Stimulated activated CD8-positive, alpha-beta memory T cell treated with anti-CD3 and anti-CD28 coated beads, Interleukin-7, amount 100 ng/mL, for 48 hours (primary cell): ENCODE measurements at places on chromosomes 2 and 18.

DNA sequence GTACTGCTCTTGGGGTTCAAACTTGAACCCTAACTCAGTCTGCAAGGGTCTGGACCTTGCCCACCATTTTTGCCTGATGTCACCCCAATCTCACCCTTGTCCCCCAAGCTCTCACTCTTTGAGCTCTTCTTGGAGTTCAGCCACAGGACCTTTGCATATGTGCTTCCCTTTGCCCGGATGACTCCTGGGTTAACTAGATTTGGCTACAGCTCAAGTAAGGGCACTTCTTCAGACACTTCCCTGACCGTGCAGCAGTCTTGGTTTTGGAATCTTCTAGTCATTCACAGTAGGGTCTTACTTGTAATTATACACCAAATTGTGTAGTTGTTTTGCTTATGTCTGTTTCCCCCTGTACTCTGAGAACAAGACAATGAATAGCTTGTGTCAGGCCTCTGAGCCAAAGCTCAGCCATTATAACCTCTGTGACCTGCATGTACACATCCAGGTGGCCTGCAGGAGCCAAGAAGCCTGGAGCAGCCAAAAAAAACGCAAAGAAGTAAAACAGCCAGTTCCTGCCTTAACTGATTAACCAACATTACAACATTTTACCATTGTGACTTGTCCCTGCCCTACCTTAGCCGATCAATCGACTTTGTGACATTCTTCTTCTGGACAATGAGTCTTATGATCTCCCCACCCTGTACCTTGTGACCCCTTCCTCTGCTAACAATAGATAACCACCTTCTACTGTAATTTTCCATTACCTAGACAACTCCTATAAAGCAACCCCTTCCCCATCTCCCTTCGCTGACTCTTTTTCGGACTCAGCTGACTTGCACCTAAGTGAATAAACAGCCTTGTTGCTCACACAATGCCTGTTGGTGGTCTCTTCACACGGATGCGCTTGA is 1.0 kb upstream of the MOGAT1 start:
- DNase-seq, result no peak

- no peak for DNase-seq
Measured at GRCh38 chr2:134167015-134167414, 86.9 kb upstream of the MGAT5 start.

GRCh38 chr2:186605041-186605440 is 15.2 kb downstream of the ITGAV start:
- DNase-seq, result no peak

DNA sequence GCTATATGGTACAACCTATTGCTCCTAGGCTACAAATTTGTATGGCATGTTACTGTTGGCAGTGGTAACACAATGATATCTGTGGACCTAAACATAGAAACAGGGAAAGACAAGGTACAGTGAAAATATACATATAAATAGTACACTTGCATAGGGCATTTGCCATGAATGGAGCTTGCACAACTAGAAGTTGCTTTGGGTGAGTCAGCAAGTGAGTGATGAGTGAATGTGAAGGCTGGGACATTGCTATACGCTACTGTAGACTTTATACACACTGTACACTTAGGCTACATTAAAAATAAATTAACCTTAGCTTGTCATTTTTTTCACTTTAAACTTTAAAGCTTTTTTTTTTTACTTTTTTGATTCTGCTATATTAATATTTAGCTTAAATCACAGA is 500.0 kb upstream of the SETBP1 start:
- no peak for DNase-seq

GRCh38 chr2:223590964-223591363 is 11.2 kb downstream of the SCG2 start:
- DNase-seq, result no peak

- no peak for DNase-seq
Measured at GRCh38 chr18:50559752-50560680, at the start of gene MAPK4. Gene MAPK4 (plus strand): TSS chr18:50560087. CDS start chr18:50663959, 103,872 bp downstream.

DNA sequence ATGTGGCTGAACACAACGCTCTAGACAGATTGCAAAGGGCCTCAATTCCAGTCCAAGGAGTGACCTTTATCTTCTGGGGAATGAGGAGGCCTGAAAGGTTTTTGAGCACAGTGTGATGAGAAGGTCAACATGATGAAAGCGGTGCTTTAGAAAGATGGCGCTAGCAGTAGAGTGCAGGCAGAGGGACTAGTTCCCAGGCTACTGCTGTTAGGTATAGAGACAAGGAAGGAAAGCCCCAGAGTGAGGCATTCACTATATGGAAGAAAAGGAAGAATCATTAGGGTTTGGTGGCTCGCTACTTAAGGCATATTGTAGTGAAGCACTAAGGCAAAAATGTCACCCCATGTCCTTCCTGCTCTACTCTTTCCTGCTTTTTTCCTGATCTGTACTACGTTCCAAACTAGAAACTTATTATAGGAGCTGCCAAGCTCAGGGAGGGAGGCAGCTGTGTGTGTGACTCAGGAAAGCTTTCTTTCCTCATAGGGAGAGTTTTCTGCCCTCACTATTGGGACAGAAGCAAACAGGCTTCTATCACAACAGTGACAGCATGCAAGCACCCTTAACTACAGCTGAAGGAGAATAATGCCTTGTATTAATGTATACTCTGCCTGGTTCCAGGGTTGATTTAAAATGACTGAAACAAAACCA is 160.8 kb upstream of the CAVIN2 start:
- DNase-seq, result no peak

DNA sequence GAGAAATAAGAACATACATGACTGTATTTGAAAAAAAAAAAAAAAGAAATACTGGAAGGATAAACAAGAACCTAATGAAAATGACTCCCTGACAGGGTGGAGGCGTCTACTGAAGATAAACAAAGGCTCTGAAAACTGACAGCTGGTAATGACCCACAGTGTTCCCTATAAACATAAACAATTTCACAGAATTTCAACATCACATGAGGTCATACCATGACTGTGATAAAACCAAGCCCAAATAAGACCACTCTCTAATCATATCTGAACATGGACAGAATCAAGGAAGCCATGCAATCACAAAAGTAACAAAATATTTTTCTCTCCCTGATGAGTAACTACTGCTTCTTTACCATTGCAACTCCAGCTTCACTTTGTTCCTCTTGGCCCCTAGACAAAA is 159.3 kb downstream of the FAM124B start:
- no peak for DNase-seq

GRCh38 chr2:71461304-71461671 is 7.9 kb downstream of the DYSF start:
- no peak for DNase-seq

DNA sequence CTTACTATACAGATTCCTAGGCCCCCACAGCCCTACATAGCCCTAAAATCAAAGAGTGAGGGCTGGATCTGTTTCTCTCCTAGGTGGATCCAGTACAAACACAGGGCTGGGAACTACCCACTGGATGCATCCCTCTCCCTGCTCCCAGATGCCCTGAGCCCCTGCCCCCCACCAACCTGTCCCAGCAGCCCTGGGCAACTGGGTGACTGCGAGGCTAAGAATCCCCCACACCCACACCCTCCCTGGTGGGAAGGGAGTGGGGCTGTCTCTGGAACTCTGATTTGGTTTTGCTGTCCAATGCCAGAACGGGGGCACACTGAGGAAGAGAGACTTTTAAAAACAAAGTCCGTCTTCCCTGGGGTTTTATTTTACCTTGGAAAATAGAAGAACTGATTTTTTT is 113.1 kb downstream of the SMAD7 start:
- DNase-seq, result no peak

DNA sequence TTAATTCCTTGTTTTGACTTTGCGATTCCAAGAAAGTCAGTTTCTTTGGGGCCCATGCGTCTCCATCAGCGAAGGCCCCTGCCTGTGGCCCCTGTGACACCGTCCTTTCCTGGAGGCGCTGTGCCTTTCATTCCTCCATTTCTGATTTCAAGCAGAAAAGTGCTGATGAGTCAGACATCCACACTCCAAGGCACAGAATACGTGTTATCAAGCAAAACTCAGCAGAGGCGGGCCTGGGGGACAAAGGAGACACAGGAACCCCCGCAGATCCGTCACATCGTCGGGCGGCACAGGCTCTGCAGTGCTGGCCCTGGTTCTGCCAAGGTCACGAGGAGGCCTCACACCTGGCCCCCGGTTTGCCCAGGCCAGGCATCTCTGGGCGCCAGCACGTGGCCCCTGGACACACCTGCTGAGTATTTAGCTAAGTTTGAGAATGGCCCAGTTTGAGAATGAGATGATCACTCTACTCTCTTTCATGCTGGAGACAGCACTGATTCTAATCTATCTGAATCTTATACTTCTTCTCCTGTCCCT is 7.2 kb upstream of the SALL3 start:
- no peak for DNase-seq

DNA sequence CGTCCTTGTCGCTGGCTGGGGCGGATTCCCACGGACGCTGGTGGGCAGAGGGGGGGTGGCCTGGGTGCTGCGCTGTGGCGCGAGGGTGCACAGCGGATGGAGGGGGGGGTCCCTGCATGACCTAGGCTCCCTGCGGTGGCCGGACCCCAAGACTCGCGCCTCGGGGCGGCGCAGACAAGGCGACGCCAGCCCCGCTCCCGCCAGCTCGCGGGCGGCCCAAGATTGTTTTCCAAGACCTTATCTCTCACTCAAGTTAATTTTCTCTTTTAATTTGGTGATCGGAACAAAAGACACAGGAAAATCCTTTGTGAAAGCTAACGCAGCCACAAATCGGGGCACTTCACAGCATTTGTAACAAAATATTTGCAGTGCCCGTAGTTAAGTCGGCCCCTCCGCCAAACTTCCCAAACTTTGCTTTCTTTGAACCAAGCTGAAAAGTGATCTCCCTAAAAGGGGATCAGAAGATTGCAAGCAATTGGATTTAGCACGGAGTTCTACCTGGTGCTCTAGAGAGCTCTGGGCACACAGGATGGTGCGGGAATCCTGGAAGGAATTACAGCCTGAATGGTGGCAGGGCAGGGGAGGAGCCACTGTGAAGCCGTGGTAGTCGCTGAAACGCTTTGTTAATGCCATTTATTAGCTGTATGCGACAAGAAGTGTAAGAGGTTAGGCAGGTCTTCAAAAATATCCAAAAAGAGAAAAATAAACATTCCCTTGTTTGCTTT is 4.8 kb upstream of the ID2 start:
- no peak for DNase-seq
